ENCODE measurements at places on chromosomes 4 and X.

DNA sequence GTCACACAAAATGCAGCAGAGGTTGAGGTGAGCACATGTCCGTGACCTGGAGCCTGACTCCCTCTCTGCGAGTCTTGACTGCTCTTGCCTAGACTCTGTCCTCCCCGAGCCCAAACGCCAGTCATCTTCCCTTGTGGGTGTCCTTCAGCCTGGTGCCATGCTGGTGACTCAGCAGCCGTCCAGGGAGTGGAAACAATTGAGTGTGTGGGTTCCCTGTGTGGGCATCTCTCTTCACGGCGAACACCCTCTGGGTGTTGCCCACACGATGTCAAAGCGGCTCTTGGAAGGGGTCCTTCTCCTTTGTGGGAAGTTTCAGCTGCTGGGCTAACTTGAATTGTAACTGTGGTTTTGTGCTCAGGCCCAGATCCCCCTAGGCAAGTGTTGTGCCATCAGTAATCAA, 17.5 kb upstream of the MSANTD1 start:
- DNase-seq, result no peak

DNA sequence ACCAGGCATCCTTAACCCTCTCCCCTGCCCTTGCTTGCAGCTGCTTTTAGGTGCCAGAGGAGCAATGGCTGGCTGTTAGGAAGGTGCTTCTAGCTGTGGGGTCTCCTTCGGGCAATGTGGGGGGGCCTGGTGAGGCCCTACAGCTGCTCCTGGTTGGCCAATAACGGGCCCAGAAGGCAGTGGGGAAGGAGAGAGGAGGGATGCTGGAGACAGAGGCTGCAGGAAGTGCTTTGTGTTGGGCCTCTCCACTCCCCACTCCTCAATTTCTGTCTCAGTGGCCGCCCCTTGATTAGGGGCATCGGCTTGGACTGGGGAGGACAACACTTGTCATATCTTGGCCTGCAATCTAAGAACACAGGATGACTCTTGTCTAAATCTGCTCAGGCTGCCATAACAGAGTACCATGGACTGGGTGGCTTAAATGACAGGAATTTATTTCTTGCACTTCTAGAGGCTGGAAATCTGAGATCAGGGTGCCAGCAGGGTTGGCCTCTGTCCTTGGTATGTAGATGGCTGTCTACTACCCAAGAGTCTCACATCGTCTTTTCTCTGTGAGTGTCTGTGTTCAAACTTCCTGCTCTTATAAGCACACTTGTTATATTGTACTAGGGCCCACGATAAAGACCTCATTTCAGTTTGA, 374.3 kb downstream of the MID1IP1 start:
- no peak for DNase-seq

DNA sequence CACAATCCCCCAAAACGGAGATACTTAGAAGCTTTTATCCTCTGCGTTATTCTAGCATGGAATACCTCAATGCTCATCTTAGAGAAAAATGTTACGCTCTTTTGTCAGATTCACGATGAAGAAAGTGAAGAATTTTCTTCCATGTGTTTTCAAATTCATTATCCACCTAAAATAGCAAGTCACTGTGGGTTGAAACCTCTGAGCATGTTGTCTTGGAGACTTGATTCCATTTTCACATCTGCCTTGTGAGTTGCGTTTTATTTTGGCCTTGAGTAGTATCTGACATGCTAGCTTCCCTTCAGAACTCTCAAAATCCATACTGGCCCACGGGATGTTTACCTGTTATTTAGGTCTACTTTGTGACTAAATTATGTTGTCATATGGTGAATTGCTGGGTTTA, 66.3 kb downstream of the C4orf46 start:
- no peak for DNase-seq

GRCh38 chr4:47342796-47343195, 120.7 kb downstream of the COMMD8 start:
- DNase-seq, result no peak

GRCh38 chr4:133233922-133234321, 84.8 kb downstream of the PCDH10 start:
- no peak for DNase-seq

DNA sequence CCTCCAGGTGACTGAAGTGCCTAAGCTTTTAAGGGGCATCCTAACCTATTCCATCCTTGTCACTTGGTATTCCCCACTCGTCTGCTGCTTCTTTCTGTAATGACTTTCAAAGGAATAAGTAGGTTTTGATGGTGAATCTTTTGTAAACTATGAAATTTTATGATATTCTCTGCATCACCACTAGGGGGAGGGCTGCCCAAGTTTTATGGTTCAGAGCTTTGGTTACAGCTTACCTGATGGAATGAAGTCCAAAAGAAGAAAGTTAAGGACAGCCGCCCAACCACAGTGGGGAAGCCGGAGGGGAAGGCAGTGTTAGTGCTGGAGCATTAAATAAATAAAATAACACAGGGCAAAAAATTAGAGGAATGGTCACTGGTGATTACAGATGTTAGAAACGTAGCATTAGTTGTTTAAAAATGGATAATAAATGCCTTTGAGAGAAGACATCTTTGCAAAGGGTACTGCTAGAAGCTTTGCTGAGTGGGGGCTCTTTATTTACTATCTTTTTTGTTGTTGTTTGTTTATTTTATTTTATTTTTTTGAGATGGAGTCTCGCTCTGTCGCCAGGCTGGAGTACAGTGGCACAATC, 204.9 kb downstream of the GBA3 start:
- peak; percentile 4 for DNase-seq

DNA sequence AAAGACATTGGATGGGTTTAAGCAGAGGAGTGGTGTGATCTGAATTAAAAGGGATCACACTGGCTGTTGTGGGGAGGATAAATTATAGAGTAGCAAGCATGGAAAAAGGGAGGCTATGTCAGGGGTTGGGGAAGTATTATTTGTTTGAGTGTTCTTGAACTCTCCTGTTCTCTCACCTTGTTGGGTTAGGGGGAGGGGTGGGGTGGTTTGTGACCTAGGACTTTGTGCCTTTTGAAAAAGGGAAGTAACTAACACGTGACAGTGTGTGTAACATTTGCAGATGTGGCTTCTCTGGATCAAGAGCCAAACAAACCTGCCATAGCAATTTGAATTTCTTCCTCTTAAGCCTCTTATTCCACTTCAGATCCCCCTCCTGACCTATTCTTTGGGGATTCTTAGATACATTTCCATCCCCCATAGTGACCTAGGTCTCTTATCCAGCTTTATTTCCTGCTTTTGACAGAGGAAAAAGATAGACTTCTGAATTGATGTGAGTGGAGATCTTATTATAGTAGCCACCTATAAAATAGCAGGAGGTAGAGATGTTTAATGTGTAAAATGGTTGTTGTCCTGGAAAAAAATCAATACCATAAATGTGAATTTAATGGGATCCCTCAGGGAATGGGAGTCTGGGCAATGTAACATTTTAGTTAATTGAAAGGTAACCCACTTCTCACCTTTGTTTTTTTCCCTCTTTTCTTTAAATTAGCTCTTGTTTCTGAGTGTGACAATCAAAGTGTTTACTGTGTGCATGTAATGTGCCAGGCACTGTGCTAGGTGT, 120.4 kb downstream of the CT47B1 start:
- peak; percentile 40 for DNase-seq

- no peak for DNase-seq
Measured at GRCh38 chr4:126888968-126889367, 743.8 kb upstream of the INTU start.

DNA sequence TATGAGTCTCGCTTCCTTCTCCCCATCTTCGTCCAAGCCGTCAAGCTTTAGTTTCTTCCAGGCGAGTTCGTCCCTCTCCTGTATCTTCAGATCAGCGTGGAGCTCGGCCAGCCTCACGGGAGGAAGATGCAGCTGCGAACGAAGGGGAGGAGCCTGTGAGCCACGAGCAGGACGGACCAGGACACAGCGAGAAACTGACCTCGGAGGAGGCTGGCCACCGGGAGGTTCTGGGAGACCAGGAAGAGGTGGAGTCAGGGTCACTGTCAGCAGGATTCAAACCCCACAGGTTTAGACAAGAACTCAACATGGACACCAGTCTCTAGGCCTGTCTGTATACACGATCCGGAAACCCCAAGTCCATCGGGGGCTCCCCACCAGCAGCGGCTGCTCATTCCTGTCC, 7.3 kb downstream of the LRPAP1 start:
- no peak for DNase-seq

- peak; percentile 23 for DNase-seq
Measured at GRCh38 chrX:102720237-102721168, at the start of gene GPRASP3. Gene GPRASP3 (plus strand): TSS chrX:102720743. CDS start chrX:102748996, 28,253 bp downstream.

DNA sequence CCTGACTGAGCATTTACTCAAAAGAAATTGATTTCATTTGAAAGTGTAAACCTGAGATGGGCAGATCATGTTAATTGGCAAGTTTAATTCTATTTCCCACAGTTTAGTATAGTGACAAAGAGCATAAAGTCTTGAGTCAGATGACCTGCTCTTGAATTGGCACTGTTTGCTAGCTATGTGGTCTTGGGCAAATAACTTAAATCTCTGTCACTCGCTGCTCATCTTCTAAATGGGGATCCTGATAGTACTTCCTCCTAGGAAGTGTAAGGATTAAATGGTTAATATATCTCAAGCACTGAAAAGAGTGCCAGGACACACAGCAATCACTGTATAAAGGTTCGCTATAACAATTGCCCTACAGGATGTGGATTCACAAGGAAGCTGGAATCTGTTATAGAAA, 242.8 kb upstream of the JADE1 start:
- DNase-seq, result no peak

- DNase-seq, result no peak
Measured at GRCh38 chr4:122553432-122553831, 67.4 kb downstream of the IL21 start.

GRCh38 chrX:14030174-14030530, 460 bp upstream of the GEMIN8 start:
- peak; percentile 33 for DNase-seq

GRCh38 chr4:53365121-53365485, 758 bp downstream of the SCFD2 start:
- DNase-seq, result no peak

DNA sequence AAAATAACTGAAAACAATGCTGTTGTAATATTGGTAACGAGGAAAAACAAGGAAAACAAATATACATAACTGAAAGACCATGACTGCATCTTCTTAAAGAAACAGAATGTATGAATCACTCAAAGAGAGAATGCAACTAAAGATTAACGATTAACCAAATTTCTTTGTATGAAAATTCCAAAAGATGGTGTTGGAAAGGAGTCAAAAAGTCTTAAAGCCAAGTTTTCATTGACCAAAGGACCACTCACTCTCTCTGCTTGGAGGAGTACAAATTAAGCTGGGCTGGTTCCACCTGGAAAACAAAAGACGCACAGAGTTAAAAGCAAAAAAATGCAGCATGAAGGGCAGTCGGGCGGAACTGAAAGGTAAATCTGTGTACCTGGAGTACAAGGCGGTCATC, 1.8 kb downstream of the DCAF12L1 start:
- no peak for DNase-seq

DNA sequence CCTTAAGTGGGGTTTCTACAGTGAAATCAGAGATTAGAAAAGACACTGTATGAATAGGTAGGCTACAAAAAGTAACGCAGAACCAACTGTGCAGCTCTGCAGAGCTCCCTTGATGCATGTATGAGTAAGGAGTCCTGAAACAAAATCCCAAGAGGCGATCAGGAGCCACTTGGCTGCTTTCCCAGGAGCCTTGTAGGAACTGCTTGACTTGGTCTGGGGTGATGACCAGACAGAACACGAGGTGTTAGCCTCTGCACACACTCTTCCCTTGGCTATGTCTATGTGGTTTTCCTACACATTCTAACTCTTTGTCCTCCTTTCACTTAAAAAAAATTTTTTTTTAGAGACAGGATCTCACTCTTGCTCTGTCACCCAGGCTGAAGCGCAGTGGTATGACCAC, 22.8 kb upstream of the AP1S2 start:
- DNase-seq, result no peak

DNA sequence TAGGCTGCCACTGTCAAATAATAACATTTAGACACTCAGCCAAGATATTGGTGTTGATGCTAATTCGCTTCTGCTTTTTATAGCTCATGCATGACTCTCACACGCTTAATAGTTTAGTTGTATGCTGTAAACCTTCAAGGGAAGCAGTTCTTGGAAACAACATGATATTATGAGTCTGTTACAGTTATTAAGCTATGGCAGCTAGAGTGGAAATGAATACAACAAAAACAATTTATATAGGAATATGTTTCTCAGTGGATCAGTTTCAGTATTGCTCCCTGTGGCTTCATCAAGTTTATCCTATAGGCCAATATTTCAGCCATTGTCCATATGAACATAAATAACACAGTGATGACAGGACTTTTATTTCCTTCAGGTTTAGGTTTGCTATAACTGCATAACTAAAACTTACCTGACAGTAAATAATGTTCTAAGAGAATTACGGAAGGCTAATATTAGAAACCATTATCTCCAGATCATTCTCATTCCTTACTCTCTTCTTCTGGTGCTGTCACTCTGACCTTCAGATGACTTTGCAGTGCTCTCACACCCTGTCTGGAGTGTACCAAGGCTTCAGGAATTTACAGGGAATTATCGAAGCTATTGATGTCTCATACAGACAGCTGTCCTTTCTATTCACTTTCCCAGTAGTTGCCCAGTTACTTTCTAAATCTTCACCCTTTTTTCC, 555.0 kb downstream of the ANKRD50 start:
- DNase-seq, result no peak

DNA sequence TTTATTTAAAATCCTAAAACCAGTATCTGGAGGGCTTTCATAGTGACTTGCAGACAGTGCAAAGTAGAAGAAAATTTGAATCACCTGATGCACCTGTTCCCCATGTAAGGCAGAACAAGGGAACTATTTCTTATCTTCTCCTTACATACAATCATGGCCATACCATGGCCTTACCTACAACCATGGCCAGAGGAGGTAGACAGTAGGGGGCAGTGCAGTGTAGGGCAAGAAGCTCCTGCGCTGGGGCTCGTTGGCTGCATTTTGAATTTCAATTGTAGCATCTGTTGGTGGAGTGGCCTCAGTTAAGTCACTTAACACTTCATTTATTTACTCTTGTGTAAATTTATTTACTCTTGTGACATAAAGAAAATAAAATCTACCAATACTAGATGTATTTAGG, 33.0 kb downstream of the GALNTL6 start:
- peak; percentile 58 for DNase-seq

DNA sequence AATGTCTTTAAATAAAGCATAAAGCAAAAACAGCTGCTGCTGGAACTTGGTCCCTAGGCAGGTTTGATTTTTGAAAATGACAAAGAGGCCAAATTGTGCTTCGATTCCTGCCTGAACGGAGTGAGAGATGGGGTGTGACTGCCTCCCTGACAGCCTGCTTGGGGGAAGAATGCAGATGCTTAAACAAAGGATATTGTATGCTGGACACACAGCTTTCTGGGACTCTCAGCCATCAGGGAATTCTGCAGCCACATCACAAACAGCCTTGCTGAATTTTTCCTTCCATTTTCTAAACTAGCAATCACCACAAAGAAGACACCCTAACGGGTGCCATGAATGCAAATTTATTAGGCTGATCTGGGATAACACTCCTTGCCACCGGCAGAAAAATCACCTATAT, 83.9 kb upstream of the CPEB2 start:
- no peak for DNase-seq

- no peak for DNase-seq
Measured at GRCh38 chr4:106659371-106659770, 290.8 kb upstream of the GIMD1 start.

GRCh38 chr4:56927196-56927595, 19.5 kb downstream of the REST start:
- DNase-seq, result no peak

All from NCI-H748 treated with DMSO at 0.1 percent for 48 hours (cell line).